ENCODE measurements at places on chromosomes 13 and 19.
A peak's percentile ranks its signal among the peaks of the same experiment; 100 is the strongest.

DNA sequence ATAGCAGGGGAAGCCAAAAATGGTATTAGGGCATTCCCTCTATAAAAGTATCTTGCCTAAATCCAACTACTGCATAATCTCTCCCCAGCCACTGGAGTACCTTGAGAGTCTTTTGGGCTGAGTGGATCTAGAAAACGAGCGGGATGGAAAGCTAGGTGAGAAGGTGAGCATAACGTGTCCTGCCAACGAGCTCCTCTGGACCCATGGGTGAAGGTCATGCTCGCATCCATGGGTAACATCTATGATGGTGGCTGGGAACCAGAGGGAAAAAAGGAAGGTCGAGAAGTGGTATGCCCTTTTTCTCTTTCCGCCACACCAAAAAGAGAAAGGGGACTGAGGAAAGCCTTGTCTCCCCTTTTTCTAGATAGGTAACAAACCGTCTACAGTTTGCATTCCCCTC lies 63.0 kb downstream of the ZNF208 start:
- no peak for DNase-seq

DNA sequence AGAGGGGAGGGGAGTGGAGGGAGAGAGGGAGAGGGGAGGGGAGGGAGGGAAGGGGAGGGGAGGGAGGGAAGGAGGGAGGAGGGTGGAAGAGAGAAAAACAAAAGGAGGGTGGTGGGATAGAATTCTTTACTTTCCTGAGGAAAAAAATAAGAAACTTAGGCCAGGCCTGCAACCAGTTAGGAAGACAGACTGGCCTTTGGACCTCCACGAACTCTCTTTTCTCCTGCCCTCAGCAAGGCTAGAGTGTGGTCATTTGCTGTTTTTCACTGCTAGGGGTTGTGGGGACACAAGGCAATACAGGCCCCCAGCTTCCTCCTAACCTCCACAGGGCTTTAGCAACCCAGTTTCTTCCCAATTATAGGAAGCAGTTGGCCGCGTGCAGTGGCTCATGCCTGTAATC lies 4.2 kb downstream of the CCDC8 start:
- no peak for DNase-seq

GRCh38 chr19:9786819-9787218 lies 18.3 kb upstream of the ZNF846 start:
- DNase-seq = no peak

DNA sequence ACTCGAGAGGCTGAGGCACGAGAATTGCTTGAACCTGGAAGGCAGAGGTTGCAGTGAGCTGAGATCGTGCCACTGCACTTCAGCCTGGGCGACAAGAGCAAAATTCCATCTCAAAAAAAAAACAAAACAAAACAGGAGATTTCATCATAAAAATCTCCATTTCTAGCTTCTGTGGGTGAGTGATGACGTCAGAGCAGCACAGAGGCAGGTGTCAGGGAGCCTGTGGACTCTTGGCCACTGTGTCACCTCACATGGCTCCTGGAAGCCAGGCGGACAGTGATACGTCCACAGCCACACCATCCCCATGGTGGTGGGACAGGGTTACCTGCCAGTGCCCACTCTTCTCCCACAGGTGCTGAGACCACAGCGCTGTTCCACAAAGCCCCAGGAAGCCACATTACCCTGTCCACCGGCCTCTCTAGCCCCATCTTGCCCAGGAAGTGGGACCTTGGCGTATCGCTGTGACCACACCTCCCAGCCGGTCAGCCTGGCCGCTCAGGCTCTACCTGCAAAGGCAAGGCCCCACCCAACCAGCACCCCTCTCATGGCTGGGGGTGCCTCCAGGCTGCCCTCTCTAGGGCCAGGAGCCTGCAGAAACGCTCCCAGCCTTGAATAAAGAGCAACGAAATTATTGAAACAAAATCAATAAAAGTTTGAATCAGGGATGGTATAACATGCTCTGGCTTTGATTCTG lies 2.5 kb upstream of the FXYD3 start:
- DNase-seq = no peak

DNA sequence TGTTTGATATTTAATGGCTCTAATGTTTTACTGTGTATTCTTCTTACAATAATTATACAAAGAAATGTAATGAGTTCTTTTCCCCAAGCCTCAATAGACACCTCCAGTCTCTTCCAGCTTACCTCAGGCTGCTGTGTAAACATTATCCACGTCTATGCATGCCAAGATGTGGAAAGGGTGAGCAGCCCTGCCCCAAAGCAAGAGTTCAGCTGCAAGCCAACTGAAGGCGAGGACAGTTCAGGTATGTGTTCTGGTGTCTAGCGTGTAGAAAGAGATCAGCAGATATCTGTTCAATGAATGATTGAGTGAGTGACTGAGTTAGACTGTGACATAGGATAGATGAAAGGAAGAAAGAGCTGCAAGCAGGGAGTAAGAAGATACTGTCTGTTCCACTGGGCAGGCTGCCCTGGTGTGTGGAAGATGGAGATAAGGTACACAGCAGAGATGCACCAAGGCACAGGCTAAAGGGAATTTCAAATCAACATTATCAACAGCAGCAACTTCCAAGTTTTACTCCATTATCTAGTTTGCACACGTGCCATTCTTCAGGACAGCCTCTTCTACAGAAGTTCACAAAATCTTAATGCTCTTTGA lies 66.0 kb downstream of the LATS2 start:
- DNase-seq = no peak

DNA sequence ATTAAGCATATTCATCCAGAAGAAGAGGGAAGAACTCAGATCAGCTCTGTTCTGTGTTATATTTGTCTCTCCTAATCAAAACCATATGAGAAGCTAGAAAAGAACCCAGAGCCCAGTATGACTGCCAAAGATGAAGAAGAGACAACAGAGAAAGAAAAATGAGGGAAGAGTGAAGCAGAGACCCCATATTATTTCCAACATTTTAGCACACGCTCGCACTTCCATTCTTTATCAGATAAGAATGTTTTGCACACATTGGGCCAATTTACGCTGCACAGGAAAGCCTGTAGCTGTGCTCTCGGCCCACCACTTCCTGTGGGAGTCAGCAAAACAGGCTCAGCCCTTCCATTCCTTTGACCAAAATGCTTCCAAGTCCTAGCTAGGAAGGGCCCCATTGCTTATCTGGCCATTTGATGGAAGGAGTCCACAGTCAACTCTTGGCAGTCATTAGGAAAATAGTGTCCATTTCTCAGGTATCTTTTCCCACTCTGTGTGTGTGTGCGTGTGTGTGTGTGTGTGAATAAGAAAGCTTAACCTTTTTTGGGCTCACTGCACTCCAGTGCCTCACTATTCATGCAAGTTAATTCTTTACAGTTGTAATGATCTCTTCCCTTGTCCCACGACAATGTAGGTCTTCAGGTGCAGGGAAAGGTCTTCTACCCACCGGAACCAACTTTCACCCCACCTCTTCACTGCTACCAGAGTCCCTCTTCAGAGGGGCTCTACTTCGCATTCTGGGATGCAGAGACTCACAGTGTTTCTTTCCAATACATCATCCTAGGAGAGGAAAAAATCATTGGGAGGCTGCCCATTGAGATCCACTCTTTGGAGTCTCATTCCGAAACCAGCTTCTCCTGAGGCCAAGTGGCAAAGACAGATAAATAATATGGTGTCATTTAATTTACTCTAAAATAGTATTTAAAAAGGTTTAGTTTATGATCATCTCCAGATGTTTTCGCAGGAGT lies 237.5 kb downstream of the COG6 start:
- peak; percentile 35 for DNase-seq

- DNase-seq = no peak
These were observed 17.5 kb downstream of the SYDE1 start for GRCh38 chr19:15124572-15125231.

DNA sequence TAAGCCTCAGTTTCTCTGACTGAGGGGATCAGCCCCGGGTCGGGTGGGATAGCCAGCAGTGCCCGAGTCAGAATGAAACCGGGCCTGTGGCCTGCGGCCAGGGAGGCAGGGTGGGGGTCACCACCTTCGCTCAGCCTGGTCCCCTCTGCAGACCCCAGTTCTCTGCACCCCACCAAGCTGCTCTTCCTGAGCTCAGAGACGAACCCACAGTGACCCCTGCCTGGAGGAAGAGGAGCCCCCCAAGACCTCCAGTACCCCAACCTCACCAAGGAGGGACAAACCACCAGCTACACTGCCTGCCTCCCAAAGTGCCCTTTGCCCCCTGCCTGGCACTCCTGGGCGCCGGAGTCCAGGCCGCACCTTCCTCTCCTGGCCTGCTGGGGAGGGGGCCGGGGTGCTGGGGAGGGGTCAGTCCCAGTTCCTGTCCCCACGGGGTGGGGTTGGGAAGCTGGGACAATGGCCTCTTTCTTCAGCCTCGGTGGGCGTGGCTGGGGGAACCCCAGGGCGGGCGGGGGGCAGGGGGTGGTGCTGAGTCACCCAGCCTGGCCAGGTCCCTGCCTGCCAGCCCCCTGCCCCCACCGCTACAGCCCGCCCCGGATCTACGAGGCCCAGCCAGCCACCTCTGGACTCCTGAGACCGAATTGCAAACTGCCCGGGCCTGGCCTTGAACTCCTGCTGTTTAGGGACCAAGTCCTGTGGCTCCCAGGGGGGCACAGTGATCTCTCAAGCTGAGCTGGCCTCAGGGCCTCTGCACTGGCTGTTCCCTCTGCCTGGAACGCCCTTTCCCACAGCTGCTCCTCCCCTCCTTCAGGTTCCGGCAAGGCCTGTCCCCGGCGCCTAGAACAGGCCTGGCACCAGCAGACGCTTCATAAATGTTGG lies 14.3 kb downstream of the ZBTB7A start:
- no peak for DNase-seq

DNA sequence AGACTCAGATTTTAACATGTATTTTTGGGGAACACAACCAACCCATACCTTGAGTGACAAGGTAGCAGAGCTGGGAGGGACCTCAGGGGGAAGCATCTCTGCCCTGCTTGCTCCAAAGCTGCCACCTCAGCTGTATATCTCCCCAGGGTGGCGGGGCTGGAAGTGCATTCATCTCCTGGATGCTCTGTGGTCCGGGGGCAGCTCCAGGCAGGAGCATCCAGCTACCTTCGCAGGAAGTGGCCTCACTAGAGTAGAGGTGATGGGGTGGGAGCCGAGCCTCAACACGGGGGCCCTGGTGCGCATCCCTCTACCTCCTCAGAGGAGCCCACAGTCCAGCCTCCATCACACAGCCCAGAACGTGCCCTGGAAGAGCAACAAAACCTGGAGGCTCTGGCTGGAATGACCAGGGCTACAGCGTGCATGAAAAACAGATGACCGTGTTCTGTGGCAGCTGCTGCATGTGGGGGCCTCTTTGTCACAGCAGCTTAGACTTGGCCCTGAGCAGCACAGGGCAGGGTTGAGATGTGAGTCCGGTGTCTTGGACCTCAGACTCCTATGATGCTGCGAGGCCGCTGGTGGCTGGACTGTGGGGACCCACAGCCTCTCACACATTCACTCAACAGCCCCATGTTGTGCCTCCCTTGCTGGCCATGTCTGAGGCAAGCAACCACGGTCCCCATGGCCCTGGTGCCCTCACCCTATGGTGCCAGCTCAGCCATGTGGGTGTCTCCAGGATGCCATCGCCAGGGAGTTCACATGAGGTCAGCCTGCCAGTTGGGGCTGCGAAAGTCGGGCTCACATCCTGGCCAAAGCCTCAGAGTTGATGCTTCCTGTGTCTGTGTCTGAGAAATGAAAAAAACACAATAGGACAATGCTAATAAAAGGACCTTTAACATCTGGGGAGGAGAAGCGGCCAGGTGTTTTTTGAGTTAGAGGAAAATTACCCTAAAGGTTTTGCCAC lies 17.1 kb upstream of the GAS6 start:
- DNase-seq = no peak

GRCh38 chr19:23283925-23284324 lies 33.7 kb upstream of the ZNF724 start:
- DNase-seq = peak; percentile 78

- DNase-seq = no peak
These were observed 3.7 kb upstream of the TUBA3C start for GRCh38 chr13:19185086-19185864.

- no peak for DNase-seq
These were observed 314.8 kb upstream of the MAB21L1 start for GRCh38 chr13:35791184-35791851.

DNA sequence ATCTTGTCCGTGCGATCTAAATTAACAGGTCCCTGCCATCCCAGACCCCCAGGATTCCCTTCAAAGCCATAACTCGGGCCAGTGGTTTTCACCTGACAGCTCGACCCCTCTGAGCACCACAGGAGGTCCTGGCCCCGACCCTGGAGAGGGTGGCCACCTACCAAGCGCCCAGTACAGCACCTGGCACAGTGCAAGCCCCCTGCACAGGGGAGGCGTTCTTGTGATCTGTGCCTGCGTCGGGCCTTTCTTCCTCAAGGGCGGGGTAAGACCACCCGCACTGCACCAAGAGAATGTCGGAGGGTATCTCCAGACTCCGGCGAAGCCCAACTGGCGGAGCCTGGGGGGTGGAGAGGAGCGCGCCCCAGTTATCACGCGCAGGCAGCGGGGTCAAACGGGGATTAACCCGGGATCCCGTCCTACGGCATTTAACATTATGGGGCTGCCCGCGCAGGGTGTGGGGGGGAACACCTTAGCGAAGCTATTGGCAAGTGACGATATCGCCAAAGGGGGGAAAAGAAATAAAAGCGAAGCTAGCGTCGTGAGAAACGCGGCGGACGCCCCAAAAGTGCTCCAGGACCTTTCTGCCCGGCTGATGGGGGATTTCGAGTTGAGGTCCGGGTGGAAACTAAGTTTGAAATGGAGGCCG lies 1.3 kb upstream of the HNRNPL start:
- peak; percentile 54 for DNase-seq

DNA sequence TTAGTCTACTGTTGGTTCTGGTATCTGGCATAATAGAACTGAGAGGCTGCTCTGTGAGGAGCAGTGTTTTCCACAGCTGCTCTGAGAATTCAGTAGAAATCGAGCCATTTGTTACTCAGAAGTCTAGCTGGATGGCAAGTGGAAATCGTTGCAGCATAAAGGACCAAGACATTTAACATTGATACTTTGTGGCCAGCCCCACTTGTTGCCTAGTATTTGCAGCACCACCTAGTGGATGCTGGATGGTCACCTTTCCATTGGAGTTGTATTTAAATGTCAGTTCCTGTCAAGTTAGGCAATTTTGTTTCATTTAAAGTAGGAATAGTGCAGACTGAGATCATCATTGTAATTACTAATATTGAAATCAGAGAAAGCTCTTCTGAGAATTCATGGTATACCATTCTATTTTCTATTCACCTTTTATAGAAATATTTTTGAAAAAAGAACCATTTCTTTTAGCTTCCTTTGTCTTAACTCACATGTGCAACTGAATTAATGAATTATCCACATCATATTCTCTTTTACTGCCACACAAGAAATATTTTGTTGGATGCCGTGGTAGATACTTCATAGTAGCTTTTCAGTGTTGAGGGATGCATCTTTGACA lies 64.6 kb downstream of the PDS5B start:
- peak; percentile 77 for DNase-seq

Measured in activated CD4-positive, alpha-beta T cell treated with anti-CD3 and anti-CD28 coated beads for 48 hours (primary cell).